ENCODE measurements at places on chromosomes 11 and 22.

GRCh38 chr22:46121523-46122287 lies 28.6 kb upstream of the PPARA start:
- no peak for DNase-seq

DNA sequence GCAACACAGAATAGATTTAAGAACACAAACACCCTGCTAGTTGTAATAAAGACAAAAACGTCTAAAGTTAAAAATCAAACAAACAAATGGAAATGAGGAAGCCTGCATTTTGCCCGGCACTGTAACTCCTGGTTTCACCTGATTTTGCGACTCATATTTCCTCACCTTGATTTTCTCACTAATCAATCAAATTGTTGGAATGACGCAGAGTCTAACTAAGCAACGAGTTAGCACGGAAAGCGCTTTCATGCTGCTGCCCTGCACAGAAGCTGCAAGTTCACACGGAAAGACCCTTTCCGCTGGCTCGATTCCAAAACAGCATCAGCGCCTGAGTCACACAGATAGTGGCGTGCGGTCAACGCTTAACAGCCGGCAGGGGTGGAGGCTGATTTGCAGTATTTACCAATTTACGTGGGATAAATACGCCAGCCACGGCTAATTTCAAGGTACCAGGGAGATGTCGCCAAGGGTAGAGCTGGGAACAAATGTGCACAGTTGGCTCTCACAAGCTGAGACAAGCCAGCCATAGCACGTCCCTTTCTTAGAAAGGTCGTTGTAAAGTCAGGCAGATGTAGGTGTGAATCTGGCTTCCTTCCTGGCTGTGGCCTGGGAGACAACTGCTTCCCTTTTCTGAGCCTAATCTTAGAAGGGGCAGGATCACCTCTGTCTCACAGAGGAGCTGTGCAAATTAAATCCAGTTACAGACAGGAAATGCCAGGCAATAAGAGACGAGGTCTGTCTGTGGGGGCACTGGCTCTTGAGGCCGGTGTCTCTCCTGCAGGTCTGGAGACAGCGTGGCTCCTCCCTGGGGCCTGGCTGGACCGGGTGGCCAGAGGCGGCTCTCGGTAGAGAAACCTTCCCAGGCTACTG lies 76.9 kb upstream of the TTLL12 start:
- no peak for DNase-seq

- peak; percentile 50 for DNase-seq
Measured at GRCh38 chr11:115653076-115653475, 148.9 kb upstream of the CADM1 start.

DNA sequence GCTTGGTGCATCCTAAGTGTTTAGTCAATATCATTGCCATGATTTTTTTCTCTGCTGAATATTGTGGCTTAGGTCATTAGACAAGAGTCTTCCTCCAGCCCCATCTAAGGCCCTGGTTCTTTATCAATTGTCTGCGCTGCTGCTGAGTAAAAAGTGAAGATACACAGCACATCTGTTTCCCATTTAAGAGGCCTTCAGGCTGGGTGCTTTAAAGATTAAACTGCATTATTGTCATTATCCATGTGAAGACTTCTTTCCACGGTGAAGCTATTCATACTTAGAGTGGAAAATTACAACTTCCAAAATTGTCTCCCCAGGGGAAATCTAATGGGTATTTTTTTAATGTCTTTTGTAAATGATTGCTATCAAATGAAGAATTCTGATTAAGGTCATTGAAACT lies 719.8 kb upstream of the LRRC4C start:
- no peak for DNase-seq

DNA sequence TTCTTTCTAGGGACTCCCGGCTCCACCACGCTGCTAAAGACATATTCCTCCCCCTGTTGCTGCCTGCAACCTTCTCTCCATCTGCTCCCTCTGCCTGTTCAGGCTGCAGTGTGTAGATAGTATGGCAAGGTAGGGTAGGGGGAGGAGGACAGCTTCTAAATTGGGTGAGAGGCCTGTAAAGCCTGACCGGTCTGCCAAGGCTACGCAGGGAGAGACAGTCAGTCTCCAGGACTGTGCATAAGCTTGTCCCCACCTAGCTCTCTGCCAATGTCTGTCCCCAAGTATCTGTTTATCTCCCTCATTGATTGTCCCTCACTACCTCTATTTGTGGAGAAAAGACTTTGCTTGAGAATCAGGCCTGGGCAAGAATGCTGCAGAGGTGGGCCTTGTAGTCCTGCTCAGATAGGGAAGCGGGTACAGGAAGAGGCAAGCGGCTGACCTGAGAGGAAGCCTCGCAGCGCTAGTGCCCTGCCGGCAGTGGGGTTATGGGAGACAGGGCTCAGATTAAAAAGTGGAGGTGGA lies 871 bp upstream of the SEZ6L start:
- DNase-seq = no peak

- DNase-seq = peak; percentile 22
Measured at GRCh38 chr11:110432713-110433392, 3.1 kb downstream of the FDX1 start.

- no peak for DNase-seq
Measured at GRCh38 chr22:45290410-45290936, 5.7 kb downstream of the UPK3A start.

GRCh38 chr22:32395107-32395506 lies 16.9 kb downstream of the RTCB start:
- no peak for DNase-seq

DNA sequence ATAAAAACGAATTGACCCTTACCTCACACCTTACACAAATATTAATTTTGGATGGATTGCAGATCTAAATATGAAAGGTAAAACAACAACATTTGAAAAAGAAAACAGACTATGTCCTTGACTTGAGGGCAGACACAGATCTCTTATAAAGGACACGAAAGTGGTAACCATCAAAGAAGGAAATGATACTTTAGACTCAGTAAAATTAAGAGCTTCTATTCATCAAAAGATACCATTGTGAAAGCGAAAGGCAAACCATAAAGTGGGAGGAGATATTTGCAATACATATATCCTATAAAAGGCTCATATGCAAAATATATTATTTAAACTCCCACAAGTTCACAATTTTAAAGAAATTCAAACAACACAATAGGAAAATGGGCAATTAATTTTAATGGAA lies 5.0 kb downstream of the HEPACAM start:
- DNase-seq = no peak

DNA sequence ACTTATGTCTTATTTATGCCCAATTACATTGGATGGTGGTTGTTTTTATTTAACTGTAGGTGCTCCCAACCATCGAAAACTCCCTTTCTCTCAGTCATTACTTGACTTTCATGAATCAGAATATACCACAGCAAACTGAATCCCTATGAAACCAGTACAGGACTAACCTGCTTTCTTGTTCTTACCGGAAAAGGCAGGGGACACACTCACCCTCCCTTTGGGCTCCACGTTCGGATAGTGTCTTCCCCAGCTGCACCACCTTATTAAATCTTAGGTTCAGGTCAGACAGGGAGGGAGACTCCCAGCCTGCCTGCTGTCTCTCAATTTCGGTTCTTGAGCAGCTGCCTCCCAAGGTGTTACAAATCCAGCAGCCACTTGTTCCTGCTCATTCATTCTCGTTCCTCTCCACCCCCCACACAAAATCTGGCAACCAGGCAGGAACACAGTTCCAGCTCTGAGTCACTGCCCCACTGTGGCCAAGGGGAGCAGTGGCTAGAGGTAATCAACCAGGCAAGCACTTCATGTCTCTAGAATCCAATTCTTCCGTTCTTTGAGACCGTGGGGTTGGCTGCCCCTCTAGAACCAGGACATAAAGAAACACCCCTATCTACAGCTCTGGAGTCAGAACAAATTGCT lies 133.0 kb downstream of the PLEKHA7 start:
- no peak for DNase-seq

GRCh38 chr11:67085617-67086016 lies 29.0 kb downstream of the RHOD start:
- DNase-seq = no peak

GRCh38 chr11:86722006-86722405 lies 49.6 kb upstream of the ME3 start:
- no peak for DNase-seq

All from RKO (cell line).